ENCODE measurements at places on chromosomes 7 and 10.
A peak's percentile ranks its signal among the peaks of the same experiment; 100 is the strongest.

DNA sequence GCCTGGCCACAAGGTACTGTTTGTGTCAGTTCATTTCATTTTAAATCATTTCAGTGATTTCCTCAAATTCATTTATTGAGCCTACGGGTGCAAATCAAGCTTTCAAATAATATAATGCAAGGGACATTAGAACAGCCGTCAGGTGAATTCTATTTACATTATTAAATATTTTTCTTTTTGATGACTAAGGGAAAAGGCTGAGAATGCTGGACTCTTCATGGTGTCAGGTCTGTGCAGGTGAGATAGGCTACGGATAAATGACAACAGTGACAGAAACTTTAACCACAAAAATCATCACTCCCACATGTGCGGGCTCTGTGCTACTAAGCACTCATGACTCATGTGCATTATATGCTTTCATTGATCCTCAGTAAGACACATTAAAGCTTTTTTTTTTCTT is 149.2 kb upstream of the ZNF716 start:
- no peak for DNase-seq

DNA sequence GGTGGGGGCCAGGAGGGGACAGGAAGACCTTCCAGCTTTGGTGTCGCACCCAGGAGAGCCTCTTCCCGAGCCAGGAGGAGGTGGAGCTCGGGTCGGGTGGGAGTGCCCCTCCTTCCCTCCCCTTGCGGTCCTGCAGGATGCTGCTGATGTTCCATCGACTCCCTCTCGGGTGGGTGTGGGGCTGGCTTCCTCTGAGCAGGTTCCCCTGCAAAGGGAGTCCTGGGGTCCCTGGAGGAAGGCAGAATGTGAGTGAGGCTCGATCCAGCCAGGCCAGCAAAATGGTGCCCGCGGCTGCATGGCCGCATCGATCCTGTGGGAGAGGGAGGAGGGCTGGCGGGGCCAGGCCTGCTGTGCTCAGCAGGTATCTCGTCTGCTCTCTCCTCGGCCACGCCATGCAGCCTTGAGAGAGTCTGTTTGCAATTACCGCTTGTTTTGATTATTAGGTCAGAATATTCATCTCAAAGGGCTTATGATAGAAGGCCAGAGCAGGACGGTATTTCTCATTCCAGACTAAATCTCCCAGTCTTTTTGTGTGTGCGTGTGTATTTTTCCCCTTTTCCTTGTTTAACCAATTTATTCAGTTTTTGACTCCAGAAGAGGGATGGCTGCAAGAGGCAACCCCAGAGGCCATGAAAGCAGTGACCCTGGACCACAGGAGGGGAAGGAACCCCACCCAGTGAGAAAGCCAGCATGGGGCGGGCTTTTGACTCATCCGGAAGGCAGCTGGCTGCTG is 137.3 kb upstream of the ZMIZ1 start:
- no peak for DNase-seq

DNA sequence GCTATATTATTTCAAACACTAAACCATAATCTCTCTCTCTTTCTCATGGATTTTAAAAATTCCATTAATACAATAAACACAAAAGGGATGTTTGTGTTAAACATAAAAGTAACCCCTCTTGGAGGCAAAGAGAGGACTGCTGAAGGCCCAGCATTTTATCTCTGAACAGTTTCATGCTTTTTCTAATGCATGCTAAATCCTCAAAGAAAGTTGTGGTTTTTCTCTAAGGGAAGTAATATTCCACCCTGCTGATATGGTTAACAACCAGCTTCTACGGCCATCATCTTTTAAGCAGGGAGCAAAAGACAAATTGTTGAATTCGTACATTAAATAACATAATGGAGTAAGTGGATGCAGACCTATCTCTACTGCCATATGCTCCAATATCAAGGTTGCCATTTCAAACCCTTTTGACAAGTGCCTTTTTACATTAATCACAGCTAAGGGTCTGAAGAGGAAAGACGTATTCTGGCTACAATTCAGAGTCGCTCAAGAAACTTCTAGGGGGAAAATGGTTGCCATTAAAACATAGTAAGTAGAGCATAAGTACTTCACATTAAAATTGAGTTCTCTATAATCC is 103.1 kb downstream of the SLC25A13 start:
- peak; percentile 3 for DNase-seq

DNA sequence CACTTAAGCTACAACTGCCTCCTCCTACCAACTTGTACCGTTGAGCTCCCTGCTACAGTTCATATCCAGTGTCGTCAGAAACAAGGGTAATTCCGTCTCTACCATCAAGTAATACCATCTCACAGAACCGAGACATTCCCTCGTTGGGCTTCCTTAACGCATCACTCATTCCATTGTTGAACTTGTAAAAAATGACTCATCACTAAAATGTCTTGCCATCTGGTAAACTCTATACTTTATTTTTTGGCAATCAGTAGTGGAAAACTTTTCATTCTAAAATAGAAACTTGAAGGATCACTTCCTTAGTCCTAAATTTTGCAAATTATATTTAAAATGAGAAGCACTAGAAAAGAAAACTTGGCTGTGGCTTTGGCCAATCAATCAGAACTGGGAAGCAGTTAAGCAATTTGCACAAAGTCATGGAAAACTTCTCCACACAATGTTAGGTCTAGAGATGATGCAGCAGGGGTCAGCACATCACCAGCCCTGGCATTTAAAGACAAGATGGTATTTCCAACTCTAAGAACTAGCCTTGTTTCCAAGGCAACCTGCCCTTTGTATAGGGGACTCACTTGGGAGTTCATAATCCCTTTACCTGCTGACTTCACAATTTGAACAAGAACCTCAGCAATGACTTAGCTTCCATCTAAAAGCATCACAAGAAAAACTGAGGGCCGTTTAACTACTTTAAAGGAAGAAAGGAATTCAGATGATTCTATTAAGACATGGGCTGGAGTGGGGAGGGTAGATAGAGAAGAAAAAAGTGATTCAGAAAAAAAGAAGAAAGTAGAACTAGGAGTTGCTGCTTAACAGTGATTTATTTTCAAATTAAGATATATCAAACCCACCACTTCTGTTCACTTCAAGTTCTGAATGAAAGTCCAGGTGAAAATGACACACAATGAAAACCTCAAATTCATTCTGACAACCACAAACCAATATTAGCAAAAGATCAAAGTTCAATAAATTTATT is 288.1 kb downstream of the PARD3 start:
- peak; percentile 41 for DNase-seq

DNA sequence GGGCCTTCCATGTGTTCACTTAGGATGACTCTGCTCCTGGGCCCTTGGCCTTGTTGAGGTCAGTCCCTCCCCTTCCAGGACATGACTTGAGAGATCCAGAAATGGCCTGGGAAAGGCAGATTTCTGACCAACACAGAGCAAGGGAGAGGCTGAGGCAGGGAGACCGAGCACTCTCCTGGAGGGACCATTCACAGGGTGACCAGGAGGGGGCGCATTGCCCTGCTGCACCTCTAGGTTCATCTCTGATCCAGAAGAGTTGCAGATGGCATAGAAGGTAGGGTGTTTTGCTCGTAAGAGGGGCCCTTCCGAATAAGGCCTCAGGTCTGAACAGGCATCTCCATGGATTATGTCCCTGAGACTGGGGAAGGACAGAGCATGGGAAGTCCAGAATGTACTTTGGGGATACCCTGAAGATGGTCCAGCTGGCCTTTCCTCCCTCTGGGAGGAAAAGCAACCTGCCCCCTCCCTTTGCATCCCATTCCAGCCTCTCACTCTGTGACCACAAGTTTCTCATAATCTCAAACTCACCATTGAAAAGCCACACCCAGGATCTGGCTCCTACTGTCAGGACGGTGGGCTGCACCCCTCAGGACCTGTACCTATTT is 6.6 kb downstream of the DMBT1 start:
- DNase-seq: no peak

- peak; percentile 22 for DNase-seq
Observed at GRCh38 chr10:93514521-93514920, 18.1 kb downstream of the CEP55 start.

- no peak for DNase-seq
Observed at GRCh38 chr10:103899312-103899711, 18.7 kb downstream of the STN1 start.
